ENCODE measurements at places on chromosomes 16 and 17.
A peak's percentile ranks its signal among the peaks of the same experiment; 100 is the strongest.

DNA sequence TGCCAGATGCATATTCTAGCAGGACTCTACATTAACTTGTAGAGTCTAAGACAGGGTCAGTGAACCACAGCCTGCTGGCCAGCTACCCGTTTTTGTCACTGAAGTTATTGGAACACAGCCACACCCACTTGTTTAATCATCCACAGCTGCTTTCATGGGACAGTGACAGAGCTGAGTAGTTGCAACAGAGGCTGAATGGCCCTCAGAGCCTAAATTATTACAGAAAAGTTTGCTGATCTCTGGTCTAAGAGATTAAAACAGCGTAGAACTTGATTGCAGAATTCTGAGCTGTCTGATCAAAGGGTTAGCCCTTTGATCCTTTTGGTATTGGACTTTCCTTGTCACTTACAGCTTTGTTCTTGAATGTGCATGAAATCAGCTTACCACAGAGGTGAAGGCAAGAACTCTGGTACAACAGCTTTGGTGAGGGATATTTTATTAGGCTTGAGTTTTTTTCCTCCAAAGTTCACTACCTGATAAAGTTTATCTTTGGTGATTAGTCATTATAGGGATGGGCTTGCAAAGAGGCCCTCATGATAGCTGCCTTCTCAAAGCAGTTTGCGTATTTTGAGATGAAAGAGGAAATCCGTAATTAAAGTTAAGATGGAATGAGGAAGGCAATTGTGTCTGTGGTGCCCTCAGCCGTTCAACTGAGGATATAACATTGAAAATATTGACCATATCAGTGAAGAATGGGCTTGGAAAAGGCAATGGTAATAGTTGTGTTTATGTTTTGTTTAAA lies 23.6 kb downstream of the ALDH3A2 start:
- DNase-seq = no peak

DNA sequence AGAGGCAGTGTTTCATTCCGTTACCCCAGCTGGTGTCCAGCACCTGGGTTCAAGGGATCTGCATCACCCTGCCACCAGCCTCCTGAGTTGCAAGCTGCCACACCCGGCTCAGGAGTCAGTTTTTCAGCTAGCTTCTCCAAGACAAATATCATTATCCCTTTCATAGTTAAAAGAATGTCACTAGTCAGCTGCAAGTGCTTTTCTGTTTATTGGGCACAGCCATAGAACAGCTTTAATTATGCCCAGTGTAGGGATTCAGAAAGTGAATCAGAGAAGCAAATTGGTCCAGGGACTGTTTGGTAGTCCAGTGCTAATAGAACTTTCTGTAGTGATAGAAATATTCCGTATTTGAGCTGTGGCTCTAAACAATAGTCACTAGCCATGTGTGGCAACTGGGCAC lies 2.9 kb upstream of the AOC3 start:
- DNase-seq = no peak

GRCh38 chr17:73541111-73541510 lies 103.1 kb downstream of the SDK2 start:
- no peak for DNase-seq

- DNase-seq = no peak
Observed at GRCh38 chr16:22699356-22699755, 114.6 kb upstream of the HS3ST2 start.

GRCh38 chr17:281365-281999 lies 71.1 kb downstream of the RPH3AL start:
- no peak for DNase-seq

DNA sequence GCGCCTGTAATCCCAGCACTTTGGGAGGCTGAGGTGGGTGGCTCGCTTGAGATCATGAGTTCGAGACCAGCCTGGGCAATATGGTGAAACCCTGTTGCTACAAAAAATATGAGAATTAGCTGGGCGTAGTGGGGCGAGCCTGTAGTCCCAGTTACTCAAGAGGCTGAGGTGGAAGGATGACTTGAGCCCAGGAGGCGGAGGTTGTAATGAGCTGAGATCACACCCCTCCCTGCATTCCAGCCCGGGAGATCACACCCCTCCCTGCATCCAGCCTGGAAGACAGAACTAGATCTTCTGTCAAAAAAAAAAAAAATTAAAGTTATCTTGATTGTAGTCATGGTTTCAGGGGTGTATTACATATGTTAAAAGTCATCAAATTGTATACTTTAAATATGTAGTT lies 26.8 kb upstream of the GLG1 start:
- DNase-seq = no peak

- DNase-seq = no peak
Observed at GRCh38 chr16:78100112-78100467, 636 bp downstream of the WWOX start.

DNA sequence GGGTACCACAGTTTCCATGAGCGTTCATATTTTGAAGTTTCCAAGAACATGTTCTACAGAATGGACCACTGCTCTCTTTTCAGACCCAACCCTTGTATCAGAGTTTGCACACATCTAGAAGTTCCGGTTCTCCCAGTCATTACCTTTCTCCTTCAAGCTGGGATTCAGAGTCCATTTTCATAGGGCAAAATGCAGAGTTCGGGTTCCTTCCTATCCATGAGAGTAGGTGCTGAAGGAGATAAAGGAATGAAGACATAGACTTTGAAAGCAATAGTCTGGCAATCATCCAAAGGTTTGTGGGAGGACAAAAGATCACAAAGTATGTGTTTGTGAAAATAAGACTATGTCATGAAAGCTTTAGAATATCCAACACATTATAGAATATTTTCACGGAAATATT lies 699.6 kb downstream of the MAF start:
- no peak for DNase-seq

DNA sequence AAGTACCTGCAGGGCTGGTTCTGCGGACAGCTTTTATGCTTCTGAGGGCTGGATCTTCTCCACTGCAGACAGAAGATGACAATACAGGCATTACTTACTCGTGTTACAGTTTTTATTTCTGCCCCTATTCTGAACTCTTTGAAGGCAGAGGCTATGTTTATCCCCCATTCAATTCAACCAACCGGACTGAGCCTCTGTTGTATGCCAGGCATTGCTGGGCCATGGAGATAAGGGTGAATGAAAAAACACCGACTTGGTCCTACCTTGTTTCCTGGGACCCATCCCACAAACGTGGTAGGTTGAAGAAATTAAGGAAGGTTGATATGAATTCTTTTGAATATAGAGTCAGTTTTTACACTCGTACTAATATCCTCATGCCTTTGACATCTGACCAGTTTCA lies 10.0 kb upstream of the HP start:
- no peak for DNase-seq

DNA sequence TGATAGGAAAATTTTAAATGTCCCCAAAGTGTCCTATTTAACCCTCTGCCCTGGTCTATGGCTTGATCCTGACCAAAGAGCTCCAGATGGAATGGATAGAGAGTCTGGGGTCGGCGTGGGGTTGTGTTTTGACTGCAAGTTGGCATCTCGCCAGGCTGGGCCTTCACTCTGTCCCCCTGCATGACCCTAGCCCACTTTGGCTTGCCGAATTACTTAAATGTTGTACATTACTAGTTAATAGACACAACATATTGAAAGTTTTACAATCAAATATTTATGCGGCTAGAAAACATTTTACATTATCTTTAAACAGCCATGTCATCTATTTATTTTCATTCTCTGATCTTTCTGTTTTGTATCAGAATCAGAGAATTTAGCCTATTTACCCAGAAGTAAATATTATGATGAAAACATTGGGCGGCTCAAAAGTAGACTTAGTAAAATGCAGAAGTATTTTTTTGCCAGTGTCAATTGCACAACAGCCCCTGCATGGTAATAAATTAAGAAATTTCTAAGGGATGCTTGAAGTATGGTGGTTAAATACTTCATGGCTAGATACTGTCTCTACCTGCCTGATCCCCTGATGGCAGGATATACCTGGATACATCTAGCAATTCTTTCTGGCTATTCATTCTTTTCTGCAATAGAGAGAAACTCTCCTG lies 18.8 kb upstream of the MYOCD start:
- DNase-seq = no peak

- no peak for DNase-seq
Observed at GRCh38 chr16:84604477-84605013, 13.3 kb downstream of the COTL1 start.

GRCh38 chr16:30996324-30996984 lies 11.4 kb downstream of the HSD3B7 start:
- DNase-seq = no peak

DNA sequence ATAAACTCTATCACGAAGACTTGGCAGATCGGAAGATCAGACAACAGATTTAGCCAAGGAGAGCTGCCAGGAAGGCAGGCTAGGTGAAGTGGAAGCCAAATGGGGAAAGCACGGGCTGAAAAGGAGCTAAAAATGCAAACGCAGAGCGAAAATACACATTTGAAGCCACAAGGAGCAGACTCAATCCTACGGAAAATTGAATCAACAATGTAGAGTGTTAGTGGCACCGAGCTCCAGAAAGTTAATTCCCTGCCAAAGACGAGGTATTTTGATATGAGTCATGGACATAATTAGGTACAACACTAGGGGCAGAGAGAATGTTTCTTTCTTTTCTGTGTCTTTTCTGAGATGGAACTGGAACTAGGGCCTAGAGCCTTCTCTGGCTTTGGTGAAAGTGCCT lies 20.7 kb downstream of the GSG1L start:
- DNase-seq = no peak

- no peak for DNase-seq
Observed at GRCh38 chr16:78796221-78796866, 696.9 kb downstream of the WWOX start.

DNA sequence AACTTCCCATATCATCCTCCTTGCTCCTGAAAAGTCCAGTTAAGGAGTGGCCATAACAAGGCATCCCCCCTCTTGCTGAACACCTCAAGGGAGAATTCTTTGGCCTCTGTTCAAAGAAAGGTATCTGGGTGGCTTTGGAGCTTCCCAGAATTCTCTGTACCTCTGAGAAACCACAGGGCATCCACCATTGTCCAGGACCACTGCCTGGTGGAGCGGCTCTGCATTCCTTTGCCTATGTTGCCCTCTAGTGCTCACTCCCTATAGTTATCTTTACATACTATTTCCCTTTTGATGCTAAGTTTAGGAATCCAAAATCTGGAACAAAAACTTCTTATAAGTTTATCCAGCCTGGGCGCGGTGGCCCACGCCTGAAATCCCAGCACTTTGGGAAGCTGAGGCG lies 30.3 kb downstream of the CHD9NB start:
- DNase-seq = no peak

- no peak for DNase-seq
Observed at GRCh38 chr17:39950871-39951348, 11.9 kb upstream of the GSDMA start.

DNA sequence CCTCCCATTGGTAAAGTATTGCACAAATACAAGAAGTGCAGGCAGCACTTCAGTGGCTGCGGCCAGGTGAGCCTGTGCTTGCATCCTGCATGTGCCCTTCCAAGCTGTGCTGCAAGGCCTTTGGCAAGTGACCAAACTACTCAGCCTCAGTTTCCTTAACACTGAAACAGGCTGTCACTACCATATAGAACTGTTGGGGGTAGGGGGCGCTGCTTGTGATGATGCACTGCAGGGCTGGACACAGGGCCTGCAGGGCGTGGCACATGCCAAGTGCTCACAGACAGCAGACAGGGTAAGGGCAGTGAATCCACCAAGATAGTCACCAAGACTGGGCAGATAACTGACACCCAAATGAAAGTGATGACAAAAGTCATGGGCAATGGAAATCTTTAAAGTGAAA lies 65.6 kb upstream of the SREBF1 start:
- DNase-seq = no peak

GRCh38 chr17:58513965-58514769 lies at the start of gene MTMR4:
MTMR4 (minus strand) TSS chr17:58514638; CDS start chr17:58514407, 231 bp downstream.
- DNase-seq = peak; percentile 78

- DNase-seq = no peak
Observed at GRCh38 chr17:30908717-30909420, 2.8 kb upstream of the TEFM start.

GRCh38 chr17:83162035-83162745 lies 82.8 kb downstream of the METRNL start:
- DNase-seq = no peak

- no peak for DNase-seq
Observed at GRCh38 chr16:84957792-84958191, 53.5 kb downstream of the ZDHHC7 start.

GRCh38 chr17:56681561-56682266 lies 88.2 kb downstream of the NOG start:
- DNase-seq = no peak

- DNase-seq = no peak
Observed at GRCh38 chr17:79202480-79202879, 127.9 kb downstream of the ENGASE start.

DNA sequence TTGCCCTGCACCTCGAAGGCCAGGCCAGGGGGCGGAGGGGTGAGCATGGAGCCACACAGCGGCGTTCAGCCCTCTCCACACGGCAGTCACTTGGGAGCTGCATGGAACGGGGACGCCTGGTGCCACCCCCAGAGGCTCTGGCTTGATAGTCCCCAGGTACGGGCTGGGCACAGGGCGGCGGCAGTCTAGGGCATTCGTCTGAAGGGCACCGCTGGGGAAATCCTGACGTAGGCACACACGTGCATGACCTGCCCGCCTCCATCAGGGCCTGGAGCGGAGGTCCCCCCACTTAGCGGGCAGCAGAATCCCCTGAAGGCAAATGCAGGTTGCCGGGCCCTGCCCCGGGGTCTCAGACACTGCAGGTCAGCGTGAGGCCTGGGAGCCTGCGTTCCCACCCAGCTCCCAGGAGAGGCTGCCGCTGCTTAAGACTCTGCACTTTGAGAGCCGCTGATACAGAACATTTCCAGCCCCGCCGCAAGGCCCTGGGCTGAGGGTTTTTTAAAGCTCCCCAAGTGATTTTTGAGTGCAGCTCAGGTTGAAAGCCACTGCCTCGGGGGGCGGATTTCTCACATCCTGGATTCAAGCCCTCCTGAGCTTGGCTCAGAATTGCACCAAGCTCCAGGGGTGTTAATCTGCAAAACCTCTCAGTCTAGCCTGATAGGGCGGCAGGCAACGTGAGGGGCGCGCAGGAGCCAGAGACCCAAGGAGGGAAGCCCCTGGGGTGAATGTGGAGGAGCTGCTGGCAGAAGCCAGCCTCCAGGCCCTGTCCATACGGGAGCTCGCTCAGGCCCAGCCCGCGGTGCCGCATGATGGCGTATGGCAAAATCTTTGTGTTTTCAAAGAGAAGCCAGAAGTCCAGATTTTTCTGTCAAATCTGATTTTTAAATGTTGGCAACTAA lies 182.3 kb upstream of the GSE1 start:
- DNase-seq = no peak

- no peak for DNase-seq
Observed at GRCh38 chr16:87351320-87351698, 32.3 kb downstream of the FBXO31 start.

All from stimulated activated CD4-positive, alpha-beta T cell treated with anti-CD3 and anti-CD28 coated beads, Interleukin-4, amount 100 ng/mL, for 1 hour (primary cell).